IMR-90 (cell line): ENCODE measurements at places on chromosomes 5 and 9.
A peak's percentile ranks its signal among the peaks of the same experiment; 100 is the strongest.

DNA sequence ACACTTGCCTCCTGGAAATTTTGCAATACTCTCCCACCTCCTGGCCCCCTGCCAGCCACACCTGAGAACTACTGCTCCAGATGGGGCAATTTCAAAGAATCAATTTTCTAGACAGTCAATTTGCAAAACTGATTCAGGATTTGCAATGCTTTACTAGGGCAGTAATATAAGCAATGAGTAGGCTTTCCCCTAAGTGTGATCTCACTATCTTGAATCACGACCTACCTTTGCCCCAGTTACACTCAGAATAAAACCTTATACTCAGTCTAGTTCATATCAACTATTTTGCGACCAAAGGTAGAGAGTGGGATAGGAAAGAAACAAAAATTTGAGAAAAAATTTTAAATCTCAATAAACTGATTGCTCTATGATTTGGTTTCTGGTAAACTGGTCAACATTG, 54.4 kb downstream of the DROSHA start:
- DNase-seq, result peak; percentile 69

- no peak for DNase-seq
These were observed 4.0 kb upstream of the RCL1 start for GRCh38 chr9:4788703-4789102.

DNA sequence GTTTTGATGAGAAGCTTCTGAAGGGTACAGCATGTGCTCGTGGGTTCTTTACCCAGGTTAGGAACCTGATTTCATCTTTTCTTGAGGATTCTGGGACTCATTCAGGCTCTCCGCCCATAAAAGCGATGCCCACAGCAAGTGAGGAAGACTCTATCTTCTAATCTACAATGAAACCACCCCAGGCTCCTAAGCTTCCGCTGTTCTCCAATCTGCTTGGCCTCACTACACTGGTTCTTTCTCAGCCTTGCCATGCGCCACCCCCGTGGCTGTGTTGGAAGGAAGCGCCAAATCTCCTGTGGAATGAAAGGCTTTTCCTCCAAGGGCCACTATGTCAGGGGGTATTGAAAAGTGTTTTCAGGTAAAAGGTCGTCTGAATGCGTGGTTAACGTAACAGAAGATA, 135.6 kb downstream of the MYO10 start:
- DNase-seq, result no peak

DNA sequence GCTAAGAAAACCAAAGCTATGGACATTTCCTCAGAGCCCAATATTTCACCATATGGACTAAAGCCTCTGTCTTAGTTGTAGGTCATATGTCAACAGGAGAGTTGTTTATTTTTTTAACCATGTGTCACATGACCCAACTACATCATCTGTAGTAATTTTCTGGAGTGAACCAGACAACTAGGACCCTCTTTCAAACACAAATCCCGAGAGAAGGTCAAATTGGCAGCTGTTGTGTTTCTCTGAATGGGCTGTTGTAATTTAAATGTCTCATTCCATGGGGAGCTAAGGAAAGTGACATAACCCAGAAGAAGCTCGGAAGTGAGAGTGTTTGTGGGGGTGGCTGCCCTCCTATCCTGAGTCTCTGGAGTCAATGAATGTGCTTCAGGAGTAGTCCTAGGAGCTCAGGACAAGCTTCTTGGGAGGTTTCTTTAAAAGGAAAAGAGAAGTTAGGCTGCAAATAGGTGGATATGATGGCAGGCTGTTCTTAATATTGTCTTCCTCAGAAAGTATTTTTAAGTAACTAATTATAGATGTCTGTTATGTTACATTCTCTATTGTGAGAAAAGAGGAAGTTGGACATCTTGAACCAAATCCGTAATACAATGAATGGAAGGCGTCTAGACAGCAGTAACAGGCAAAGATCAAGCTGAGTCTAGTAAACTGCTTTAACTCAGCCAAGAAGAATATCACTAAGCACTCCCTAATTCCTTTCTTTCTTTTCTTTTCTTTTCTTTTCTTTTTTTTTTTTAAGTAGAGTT, 50.1 kb downstream of the TMEM167A start:
- peak; percentile 5 for DNase-seq

- peak; percentile 47 for DNase-seq
These were observed 31.5 kb downstream of the TMEM245 start for GRCh38 chr9:109088221-109088620.

DNA sequence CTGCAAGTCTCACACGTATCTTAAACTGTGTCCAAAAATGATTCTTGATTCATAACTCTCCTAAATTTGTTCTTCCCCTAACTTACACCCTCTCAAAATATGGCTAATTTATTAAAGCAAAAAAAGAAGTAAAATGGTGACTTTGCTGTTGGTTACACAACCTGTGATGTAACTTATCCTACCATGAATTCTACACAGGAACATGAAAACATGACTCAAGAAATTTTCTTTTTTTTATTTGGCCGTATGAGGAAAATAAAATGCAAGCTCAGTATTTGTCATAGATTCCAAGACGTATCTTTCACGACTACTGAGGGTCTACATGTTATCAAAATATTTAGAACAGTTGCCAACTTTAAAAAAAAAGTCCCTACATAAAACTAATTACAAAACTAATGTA, 9.2 kb downstream of the LIFR start:
- DNase-seq, result peak; percentile 10

GRCh38 chr5:1815881-1816292, 14.7 kb downstream of the NDUFS6 start:
- no peak for DNase-seq

- no peak for DNase-seq
These were observed 175.1 kb downstream of the CD180 start for GRCh38 chr5:67021521-67021920.

- no peak for DNase-seq
These were observed 72.2 kb downstream of the NMUR2 start for GRCh38 chr5:152332716-152333460.

GRCh38 chr9:5321058-5321457, 16.5 kb upstream of the RLN2 start:
- DNase-seq, result peak; percentile 22

- DNase-seq, result no peak
These were observed 52.7 kb downstream of the MSX2 start for GRCh38 chr5:174777111-174777510.

- DNase-seq, result no peak
These were observed 4.1 kb downstream of the HBEGF start for GRCh38 chr5:140342287-140342686.

GRCh38 chr9:109381011-109381729, 60.3 kb upstream of the EPB41L4B start:
- DNase-seq, result peak; percentile 37
